CD4-positive, alpha-beta T cell treated with Interleukin-10 for 1 hour (primary cell): ENCODE measurements at places on chromosomes 3 and 15.

GRCh38 chr3:94614192-94614591 lies 551.3 kb downstream of the NSUN3 start:
- DNase-seq, result no peak

DNA sequence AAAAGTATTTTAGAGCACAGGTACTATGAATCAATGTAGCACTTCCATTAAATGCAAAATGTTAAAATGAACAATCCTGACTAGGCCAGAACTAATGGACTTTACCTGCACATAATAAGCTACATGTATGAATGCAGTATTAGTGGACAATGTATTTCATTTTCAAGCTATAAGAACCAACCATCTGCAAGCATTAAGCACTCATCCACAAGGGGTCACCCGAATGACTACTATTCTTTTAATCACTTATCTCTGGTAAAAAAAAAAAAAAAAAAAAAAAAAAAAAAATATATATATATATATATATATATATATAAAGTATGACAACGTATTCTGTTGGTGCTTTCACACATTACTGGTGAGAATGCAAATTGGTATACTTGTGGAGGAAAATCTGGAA lies 7.2 kb downstream of the HERC1 start:
- peak; percentile 57 for DNase-seq

GRCh38 chr3:171883893-171884279 lies 40.7 kb downstream of the TMEM212 start:
- DNase-seq, result no peak

DNA sequence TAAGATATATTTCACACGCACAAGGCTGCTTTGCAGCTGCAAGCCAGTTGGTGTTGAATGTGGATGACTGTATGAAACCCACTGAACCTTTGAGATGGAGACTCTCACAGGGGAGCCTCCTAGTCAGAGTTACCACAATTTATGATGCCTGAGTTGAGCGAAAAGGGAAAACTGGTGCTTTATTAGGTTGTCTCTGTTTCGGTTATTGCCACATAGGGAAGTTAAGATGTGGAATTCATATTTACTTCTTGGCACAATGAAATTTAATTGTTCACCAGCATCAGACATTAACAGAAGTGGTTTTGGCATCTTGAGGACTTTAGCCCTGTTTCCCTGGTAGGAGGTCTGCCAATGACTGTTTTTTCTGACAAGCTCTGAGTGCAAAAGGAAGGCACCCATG lies 358.2 kb downstream of the SQOR start:
- no peak for DNase-seq

DNA sequence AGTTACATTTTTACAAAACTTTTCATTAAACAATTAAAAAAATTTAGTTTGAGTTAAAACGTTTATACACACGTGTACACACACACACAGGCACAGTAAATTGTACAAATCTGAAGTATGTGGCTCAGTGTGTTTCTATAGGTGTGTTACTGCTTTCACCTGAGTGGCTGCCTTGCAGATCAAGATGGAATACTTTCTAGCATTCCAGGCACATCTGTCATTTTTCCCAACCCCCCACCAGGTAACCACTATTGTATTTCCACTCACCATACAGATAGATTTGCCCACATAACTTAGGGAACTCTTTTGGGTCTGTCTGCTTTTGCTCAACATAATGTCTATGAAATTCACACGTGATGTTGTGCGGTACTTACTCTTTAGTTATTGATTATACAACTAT lies 141.1 kb downstream of the PTPRG start:
- no peak for DNase-seq

- no peak for DNase-seq
These were observed 320.0 kb upstream of the RARB start for GRCh38 chr3:25107918-25108617.

GRCh38 chr15:88663141-88663621 lies 24.4 kb downstream of the ISG20 start:
- no peak for DNase-seq

DNA sequence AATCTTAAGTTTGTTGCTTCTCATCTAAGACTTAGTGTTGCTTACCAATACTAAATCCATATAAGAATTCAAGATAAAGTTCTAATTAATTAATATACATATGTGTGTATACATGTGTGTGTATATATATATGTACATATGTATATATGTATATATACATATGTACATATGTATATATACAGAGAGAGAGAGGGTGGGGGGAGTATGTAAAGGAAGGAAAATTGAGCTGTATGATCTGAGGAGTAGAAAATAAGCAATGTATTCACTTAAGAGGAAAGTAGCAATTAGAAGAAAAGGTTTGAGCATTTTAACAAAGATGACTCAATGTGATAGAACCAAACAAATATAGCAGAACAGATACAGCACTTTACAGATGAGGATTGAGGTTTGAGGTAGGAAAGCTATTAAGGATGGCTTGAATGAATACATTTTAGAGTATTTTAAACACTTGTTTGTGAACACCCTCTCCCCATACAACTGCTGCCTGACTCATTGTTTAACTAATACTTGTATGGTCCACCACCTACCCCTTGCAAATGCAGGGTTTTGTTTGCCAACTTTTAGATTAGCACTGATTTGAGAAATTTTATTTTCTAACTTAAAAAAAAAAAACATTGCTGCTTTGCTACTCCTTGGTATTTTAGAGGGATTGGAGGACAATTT lies 681.1 kb upstream of the CADM2 start:
- no peak for DNase-seq

DNA sequence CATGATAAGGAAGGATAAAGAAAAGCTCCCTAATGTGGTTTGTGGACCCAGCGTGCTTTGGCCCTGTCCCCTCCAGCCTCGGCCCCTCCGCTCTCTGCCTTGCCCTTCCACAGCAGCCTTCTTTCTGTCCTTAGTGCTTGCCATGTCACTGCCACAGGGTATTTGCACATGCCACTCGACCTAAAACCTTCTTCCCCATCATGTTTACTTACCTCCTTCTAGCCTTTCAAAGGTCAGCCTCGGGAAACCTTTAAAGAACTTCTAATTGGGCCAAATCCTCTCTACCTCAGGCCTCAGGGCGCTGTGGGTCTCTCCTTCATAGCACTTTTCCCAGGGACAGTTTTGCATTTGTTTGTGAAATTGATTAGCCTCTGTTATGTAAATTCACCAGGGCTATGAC lies 73.0 kb downstream of the SCN11A start:
- DNase-seq, result no peak
